ENCODE measurements at places on chromosomes 11 and 22.

DNA sequence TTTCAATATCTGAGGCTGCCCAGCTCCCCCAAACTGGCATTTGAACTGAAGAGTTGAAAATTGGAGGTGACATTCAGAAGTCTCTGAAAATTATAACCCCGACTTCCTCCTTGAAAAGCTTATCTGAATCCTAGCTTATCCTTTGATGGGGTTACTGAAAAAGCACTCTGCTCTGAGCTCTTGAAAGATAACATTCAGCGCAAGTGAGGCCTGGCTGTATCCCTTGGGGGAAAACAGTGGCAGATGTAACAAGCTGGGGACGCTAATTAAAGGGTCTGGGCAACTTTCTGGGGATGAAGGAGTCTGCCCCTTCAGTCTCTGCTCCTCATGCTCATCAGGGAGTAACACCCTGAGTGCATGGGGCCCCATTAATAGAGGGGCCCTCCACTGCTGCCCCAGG, 402.0 kb upstream of the CADM1 start:
- DNase-seq: no peak

DNA sequence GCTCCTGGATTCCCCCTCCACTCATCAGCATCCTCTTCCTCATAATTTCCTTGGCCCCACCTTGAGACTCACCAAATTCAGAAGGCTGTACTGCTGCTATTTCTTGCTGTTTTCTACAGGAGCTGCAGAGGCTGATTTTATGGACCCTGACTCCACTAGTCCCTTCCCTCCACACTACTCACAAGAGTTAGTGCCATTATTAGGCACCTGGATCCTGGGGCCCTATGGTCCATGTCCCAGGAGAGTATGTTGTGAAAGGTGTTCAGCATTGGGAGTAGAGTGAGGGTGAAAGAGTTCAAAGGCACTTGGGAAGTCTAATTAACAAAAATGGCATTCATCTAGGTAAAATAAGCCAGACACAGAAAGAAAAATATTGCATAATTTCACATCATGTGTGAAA, at the start of gene OR56A4:
Gene OR56A4 (minus strand): TSS at position 101 of the 400 bp plus-strand sequence. CDS start 3,954 bp downstream, outside the sequence.
- DNase-seq: no peak

DNA sequence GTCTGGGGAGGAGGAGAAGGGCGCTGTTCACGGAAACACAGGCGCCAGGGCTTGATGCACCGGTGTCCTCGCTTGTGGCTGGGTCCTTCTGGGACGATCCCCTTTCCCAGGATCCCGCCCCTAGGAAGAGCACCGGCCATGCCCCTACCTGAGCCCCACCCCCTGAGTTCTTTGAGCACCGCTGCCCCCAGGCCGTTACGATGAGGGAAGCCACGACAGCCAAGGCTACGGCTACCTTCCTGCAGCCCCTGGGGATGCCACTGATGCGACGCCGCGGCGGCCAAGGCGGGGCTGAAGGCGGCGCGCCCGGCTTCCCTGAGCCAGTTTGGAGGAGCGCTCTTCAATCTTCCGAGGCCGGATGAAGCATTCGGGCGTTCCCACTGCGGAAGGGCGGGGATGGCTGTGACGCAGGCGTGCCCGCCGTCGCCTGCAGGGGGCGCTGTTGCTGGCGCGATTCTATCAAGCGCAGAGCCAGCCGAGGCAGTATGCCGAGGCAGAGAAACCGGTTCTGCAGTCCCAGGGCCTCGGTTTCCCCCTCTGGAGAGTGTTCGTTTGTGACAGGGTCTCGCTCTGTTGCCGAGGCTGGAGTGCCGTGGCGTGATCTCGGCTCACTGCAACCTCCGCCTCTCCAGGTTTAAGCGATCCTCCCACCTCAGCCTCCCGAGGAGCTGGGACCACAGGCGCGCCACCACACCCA, 9.7 kb upstream of the NEFH start:
- DNase-seq: peak; percentile 18

DNA sequence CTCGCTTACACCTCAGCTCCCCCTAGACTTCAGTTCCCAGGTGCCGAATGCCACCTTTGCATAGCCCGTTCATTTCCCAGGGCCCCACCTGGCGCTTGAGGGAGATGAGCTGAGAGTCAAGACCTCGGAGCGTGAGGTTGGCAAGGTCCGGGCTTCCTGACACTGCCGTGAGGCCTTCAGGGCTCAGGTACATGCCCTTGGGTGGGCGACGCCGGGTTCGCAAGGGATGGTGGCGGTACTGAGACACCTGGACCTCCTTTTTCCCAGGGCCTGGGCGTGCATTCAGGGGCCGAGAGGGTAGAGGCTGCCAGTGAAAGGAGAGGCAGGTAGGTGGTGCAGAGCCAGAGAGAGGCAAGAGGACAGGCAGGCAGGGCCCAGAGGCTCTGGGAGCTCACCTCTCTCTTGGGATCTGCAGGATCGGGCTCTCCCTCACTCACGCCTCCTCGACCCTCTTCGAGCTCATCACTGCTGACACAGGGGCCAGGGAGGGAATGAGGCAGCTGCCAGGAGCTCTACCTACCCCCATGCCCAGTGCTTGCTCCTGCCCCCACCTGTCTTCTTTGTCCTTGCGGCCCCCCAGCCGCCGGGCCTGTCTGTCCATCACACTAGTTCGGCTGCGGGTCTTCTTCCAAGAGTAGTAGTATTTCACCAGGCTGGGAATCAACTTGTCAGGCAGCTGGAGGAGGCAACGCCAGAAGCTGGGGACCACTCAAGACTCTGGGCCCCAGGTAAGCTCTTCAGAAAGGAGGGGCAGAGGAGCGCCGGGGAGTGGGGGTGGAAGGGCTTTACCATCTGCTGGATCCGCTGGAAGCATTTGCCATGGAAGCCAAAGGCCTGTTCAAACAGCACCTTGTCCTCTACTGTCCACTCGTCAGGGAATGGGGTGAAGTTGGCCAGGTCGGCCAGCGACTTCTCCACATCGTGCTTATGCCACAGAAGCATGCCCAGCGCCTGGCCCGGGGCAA, 2.8 kb downstream of the RCOR2 start:
- DNase-seq: no peak

DNA sequence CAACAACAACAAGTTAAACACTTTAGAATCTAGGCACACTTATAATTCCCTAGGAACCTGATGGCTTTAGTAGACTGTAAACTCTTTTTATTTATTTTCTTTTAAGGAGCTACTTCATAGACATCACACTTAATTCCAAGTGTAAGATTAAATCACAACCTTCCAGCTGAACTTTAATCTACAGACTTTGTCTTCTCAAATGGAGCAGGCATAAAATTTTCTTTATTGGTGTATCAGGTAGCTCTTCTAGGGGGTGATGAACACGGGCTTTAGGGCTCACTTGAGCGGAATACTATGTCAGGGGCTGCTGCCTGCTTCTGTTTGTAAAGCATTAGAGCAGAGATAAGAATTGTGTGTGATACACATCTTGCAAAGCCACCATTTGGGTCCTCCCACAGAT, 525.8 kb upstream of the FAT3 start:
- DNase-seq: no peak

DNA sequence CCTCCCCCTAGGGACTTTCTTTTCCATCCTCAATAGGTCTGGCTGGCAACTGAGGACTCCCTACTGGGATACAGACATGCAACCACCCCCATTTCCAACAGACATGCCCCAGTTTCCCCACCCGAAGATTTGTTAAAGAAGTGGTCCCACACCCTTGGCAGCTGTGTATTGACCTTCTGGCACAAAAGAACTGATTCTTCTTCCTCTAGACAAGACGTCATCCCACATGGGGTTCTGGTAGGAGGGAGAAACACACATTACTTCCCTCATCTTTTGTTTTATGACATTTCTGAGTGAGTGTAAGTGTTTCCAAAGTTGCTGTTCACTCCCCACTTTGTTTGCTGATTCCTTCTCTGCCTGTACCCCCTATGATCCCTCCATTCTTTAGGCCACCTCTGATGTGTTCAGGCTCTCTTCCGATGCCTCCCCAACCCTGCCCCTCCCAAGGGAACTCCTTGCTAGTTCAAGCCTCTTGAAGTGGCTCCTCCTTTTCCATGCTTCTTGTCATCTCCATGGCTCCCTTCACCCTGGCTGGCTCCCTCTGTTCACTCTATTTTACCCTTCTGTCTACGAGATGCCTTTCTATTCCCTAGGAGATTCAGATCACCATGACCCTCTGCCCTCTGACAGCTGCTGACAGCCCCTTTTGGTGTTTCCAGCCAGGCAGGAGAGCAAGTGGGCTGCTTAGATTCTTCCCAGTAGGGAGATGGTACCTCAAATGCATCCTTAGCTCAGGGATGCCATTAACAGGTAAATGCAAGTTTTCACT, 4.3 kb downstream of the KIRREL3 start:
- DNase-seq: no peak

- DNase-seq: no peak
Measured at GRCh38 chr11:116171271-116172140, 601.3 kb downstream of the BUD13 start.

DNA sequence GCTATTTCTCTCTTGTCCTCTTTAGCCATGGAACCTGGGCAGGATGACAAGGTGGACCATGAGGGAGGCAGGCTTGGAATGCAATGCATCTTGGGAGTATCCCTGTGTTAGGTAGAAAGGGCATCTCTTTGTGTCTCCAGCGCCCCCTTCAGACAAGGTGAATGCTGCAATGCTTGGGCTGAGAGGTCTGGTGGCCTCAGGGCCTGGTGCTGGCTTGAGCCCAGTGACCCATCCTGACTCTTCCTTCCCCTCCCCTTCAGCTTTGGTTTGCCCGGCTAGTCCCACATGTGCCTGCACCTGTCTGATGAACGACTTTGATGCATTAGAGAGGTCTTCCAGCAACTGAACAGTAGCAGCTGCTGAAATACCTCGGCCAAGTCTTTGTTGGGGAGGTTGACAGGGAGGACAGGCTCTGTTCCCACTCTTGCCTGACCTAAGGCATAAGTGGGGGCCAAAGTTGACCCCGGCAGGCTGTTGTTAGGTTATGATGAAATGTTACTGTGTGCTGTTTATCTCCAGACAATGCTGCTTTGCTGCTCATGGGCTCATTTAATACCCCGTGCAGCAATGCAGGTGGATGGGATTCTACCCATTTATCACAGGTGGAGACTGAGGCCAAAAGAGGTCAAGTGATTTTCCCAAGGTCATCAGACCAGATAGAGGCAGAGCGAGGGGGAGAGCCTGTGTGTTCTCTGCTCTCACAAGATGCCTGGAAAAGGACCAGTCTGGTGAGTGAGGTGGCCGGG, 22.5 kb downstream of the MYO18B start:
- no peak for DNase-seq

GRCh38 chr22:24768537-24769374, 5.8 kb downstream of the PIWIL3 start:
- no peak for DNase-seq

Measured in RCC 7860 (cell line).